ENCODE measurements at places on chromosomes 16 and 17.
A peak's percentile ranks its signal among the peaks of the same experiment; 100 is the strongest.

DNA sequence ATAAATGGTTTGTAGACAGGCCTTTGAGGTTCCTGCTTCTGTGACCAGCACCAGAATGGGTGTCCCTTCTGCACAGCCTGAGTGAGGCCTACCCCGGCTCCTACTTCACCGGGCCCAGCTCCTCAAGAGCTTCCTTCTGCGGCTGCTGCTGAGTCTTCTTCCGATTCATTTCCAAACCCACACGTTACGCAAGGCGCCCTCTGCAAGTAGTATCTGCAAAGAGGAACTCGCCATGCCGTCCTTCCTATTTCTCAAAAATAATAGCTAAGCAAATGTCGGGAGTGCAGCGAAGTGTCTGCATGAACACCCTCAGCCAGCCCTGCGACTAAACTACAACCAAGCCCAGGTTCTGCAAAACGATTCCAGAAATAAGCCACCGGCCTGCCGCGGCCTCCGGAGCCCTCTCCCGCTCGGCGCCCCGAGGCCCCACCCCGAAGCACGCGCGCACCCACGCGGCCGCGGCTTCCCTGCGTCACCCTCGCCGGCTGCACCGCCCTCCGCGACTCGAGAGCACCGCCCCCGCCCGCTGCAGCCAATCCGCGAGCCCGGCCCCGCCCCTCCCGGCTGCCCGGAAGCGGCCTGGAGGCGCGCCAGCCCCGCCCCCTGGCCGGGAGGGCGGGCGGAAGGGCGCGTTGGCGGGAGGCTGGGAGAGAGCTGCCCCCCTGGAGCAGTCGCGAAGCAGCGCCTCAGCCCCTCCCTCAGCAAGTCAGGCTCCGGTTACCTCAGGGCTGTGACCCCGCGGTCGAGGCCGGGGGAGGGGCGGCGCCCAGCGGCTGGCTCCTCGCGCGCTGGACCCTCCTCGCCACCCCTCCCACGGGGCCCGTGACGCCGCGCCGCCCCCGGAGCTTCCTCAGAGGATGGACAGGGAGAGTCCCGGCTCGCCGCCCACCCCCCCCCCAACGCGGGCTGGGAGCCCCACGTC, 8.3 kb downstream of the MNT start:
- peak; percentile 98 for DNase-seq

GRCh38 chr16:26765087-26765486, 301.6 kb upstream of the C16orf82 start:
- no peak for DNase-seq

DNA sequence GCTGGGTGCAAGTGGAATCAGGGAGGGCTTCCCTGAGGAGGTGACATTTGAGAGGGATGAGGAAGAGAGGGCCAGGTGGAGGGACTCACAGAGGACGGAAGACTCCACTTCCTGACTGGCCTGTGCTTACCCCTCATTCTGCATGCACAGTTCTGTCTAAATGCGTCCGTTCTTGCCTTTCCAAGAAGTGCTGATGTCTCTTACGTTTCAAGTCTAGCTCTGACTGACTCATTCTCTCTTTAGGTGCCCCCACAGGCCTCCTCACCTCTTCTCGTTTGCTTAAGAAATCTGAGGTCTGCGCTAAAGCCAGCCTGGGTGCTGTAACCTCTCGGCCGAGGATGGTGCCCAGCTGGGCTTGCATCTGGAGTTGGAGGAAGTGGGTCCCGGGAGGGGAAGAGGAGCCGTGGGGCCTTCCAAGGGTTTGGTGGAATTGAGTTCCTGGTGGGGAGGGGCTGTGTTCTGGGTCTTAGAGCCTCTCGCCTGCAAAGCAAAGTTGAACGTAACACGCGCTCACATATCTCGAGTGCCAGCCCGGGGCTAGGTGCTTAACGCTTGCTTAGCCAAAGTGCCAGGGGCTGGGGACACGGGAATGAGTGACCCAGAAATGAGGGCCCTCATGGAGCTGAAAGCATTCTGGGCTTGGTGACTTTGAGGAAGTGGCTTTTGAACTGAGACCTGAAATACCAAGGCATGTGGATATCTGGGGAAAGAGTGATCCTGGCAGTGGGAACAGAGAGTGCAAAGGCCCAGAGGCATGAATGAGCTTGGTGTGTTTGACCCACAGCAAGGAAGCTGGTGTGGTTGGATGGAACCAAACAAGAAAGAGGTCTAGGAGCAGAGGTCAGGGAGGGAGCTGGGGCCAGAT, 4.8 kb downstream of the IL4R start:
- DNase-seq: no peak

- DNase-seq: no peak
Observed at GRCh38 chr16:11852092-11852809, 909 bp upstream of the RSL1D1 start.

- DNase-seq: no peak
Observed at GRCh38 chr16:6016530-6017184, 919.1 kb upstream of the EEF2KMT start.

GRCh38 chr16:46986896-46987295, 13.4 kb upstream of the DNAJA2 start:
- no peak for DNase-seq

GRCh38 chr17:34813290-34813689, 148.0 kb downstream of the CCT6B start:
- DNase-seq: no peak

DNA sequence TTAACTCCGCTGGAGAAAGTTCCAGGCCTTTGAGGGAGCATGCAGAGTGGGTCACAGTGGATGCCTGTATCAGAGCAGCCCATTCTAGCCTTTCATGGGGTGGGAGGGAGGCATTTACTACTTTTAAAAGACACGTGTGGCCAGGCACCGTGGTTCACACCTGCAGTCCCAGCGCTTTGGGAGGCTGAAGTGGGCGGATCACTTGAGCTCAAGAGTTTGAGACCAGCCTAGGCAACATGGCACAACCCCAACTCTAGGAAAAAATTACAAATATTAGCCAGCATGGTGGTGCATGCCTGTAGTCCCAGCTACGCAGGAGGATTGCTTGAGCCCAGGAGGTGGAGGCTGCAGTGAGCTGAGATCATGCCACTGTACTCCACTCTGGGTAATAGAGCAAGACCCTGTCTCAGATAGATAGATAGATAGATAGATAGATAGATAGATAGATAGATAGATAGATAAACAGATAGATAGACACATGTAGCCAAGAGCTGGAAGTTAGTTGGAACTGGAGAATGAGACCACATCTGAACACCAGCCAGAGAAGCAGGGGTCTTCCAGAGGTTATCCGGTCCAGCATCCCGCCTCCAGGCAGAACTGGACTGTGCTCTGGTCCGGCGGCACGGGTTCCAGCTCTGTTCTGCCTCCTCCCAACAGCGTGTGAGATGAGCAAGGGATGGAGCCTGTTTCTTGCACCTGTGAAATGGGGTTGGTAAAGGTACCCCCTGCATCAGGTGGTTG, 3.6 kb downstream of the ADCY7 start:
- DNase-seq: peak; percentile 43

- DNase-seq: no peak
Observed at GRCh38 chr16:15954814-15955151, 5.4 kb downstream of the ABCC1 start.

DNA sequence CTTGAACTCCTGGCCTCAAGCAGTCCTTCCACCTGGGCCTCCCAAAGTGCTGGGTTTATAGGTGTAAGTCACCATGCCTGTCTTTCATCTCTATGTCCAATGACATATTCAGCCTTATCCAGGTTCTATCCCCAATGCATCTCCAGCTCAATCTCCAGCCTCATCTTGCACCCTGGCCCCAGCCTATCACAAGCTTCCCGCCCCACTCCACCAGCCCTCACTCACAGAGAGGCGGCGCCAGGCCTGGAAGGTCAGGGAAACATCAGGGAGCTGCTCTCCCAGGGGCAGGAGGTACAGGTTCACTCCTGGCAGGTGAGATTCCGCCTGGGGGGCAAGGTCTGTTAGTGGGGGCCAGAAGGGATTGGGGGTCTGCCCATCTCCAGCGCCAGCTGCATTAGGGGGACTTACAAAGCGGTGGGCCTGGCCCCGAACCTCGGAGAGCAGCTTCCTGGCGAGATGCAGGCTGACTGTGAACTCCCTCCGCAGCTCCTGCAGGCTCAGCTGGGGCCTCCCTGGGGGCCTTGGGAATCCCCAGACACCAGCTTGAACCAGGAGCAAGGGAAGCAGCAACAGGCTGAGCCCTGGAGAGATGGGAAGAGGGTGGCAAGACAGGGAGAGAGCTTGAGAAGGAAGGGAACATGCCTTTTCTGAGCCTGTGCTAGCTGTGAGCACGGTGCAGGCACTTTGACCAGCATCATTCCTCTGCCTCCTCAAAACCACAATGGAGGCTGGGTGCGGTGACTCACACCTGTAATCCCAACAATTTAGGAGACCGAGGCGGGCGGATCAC, 3.0 kb downstream of the IL27 start:
- no peak for DNase-seq

DNA sequence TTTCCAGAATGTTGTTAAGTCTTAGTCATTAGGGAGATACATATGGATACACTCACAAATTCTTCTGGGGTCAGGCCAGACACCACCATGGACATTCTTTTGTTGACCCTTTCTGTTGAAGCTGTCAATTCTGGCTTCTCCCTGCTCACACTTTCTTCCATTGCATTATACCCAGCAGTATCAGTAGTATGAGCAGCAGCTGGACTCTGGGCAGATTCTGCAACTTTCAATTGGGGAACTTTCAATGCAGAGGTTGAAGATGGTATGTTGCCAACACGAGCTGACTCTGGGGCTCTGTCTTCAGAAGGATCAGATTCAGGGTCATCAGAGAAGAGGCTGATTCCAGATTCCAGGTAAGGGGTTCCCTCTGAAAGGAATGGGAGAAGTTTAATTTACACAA, 45.8 kb downstream of the RND2 start:
- no peak for DNase-seq

GRCh38 chr17:28725660-28726225, 290 bp downstream of the TLCD1 start:
- DNase-seq: peak; percentile 81

- DNase-seq: no peak
Observed at GRCh38 chr17:48505788-48506187, 25.0 kb downstream of the HOXB1 start.

GRCh38 chr16:30376461-30376902, 1.9 kb downstream of the MYL11 start:
- peak; percentile 21 for DNase-seq

DNA sequence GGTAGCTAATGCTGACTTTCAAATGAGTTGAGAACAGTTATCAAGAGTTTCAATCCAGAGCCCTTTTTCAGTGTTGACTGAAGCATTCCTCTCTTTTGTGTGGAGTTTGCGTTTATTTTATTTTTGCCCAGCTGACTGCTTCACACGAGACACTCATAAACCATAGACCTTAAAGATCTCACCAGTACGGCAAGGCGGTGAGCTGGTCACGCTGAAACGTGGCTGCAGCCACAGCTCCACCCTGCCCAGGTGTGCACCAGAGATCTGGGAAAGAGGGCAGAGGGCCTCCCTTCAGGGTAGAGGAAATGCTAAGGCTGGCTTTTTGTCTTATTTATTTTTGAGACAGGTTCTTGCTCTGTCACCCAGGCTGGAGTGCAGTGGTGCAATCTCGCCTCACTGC, 112.2 kb downstream of the AATF start:
- no peak for DNase-seq

- no peak for DNase-seq
Observed at GRCh38 chr16:10097271-10097670, 85.0 kb downstream of the GRIN2A start.

DNA sequence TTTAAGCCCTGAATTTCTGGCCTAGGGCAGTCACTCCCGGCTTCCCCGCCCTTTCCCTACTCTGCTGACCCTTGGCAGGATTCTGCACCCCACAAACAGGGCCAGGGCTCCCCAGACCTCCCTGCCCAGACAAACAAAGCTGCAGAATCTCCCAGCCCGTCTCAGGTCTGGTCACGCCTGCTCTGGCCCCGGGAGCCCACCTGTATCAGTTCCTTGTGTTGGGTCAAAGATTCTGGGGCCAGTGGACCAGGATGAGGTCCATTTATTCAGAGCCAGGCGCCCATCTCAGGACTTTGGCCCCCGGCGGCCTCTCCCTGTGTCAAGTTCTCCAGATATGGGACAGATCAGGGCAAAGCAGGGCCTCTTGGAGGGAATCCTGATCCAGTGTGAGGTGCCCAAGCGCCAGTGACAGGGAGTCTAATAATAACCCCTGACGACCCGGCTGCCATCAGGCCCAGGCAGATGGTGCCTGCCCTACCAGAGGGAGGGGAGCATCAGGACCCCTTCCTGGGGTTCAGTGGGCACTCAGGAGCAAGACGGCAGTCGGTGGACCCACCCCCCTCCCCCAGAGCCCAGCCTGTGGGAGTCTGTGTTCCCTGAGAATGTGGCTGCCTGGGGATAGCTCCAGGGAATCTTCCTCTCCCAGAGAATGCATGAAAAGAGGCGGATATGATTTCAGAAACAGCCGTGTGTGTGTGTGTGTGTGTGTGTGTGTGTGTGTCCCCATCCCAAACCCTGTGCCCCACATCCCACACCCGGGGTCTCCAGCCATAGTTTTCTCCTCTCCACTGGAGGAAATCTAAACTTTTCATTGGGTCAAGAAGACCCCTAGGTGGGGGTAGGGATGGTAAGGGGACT, 1.3 kb downstream of the TTYH2 start:
- DNase-seq: no peak

- no peak for DNase-seq
Observed at GRCh38 chr17:9792181-9792840, 919 bp upstream of the DHRS7C start.

GRCh38 chr16:14386115-14386514, 243.9 kb downstream of the PARN start:
- DNase-seq: no peak

- DNase-seq: no peak
Observed at GRCh38 chr17:60989379-60989778, 311.7 kb downstream of the BCAS3 start.

DNA sequence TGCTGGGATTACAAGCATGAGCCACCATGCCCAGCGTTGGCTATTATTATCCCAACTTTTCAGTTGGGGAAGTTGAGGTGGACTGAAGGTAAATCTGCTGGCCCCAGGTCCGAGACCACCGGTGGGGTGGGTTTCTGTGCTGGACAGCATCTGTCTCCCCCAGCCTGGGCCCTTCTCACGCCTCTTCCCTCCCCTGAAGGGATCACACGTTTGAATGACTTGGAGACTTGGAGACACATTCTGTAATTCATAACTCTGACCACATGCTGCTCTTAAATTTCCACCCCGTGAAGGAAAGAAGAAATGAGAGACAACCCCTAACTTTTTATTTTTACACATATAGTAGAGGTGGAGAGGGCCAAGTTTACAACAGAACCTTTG, 109.8 kb downstream of the MSI2 start:
- DNase-seq: no peak

DNA sequence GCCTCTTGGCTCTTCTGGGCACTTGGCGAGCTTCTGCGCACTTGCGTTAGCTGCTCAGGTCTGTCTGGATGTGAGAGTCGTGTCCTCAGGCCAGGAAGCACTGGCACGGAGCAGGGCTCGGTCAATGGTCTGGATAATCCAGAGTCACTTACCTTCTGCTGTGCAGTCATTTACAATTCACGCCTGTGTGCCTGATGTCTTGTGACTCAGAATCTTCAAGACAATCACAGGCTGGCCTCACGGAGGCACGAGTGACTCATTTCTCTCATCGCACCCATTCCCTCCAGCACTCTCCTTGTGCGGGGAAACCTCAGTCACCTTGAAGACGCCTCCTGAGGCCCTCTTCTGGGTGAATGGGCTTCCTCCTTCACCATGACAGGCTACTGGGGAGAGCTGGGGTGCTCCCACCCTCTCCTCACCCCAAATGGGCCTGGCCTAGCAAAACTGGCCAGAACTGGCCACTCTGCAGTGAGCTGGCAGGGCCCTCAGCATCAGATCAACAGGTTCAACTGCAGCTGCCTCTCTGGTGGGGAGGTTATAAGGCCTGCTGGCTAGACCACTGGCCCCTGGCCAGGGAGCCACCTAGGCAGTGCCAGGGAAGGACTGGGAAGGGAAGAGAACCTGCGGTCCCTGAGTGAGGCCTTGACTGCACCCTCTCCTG, 1.9 kb upstream of the CAPN15 start:
- DNase-seq: no peak

Measured in right lobe of liver (tissue), 6 donors.